Activated T-cell treated with anti-CD3 and anti-CD28 coated beads for 24 hours (primary cell): ENCODE measurements at places on chromosomes 16 and 17.

GRCh38 chr16:58413359-58413758 is 21.1 kb downstream of the GINS3 start:
- DNase-seq = no peak

GRCh38 chr17:66684261-66684660 is 150.7 kb upstream of the CACNG5 start:
- no peak for DNase-seq

DNA sequence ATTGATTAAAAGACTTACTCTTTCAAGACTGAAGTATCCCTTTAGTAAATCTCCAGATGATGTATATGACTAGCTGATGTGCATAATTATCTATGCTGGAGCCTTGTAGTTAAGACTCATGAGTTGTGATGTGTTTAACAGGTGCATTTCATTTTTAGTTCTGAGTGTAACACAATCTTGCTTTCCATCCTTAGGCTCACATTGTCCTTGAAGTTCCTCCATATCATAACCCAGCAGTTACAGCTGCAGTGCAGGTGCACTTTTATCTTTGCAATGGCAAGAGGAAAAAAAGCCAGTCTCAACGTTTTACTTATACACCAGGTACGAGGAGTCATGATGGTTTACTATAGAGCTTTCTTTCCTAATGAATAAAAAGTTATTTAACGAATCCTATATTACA is 52.9 kb downstream of the ESRP2 start:
- no peak for DNase-seq

- no peak for DNase-seq
These were observed 24.6 kb upstream of the PHB1 start for GRCh38 chr17:49439305-49439672.

DNA sequence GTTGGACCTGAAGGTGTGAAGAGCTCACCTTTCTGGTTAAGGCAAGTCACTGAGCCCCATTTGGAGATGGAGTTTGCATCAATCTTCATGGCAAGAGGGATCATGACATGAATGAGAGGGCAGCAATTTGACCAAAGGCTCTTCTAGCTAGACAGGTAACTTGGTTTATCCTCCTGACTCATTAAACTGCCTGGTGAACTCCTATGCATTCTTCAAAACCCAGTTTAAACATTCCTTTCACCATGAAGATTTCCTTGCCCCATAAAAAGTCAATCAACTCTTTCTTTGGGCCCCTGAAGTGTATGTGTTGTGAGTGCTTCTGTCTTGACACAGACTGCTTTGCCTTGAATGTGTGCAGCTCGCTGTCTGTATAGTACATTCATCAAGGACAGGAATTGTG is 120.0 kb upstream of the FOXF1 start:
- DNase-seq = no peak

GRCh38 chr16:78519896-78520295 is 420.4 kb downstream of the WWOX start:
- DNase-seq = no peak

DNA sequence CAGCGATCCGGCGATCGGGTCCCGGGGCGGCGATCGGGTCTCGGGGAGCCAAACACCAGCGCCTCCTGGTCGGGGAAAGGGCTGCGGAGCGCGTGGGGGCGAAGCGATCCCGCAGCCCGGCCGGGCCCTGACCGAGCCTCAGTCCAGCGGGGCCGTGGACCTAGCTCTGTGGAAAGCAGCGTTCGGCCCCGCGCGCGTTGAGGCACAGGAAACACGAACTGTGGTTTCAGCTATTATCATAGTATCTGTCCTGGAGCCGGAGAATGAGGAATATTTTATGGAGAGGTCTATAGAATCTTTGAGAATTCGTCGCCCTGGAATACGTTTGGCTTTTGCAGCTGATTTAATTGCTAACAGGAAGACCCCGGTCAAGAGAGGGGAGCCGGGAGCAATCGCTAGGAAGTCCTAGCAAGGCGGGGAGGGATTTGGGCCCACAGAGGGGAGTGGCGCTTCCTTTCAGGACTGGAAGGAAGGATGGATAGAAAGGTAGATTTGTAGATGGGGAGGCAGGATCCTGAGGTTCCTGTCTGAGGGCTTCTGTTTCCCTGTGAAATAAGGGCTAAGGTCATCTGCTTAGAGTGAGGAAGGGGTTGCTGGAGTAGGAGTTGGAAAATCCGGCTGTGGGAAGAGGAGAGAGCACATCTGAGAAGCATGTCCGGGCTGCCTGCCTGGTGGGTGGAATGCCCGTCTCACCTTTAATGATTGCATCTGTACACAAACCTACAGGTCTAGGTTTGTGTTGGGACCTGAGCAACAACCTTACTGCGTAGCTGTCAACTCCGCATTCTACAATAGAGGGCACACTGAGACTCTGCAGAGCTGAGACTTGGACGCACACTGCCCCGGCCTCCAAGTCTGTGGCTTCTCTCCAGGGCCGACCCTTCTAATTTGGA is 770 bp downstream of the CCNF start:
- DNase-seq = no peak

GRCh38 chr17:56471696-56472095 is 121.8 kb upstream of the NOG start:
- no peak for DNase-seq

DNA sequence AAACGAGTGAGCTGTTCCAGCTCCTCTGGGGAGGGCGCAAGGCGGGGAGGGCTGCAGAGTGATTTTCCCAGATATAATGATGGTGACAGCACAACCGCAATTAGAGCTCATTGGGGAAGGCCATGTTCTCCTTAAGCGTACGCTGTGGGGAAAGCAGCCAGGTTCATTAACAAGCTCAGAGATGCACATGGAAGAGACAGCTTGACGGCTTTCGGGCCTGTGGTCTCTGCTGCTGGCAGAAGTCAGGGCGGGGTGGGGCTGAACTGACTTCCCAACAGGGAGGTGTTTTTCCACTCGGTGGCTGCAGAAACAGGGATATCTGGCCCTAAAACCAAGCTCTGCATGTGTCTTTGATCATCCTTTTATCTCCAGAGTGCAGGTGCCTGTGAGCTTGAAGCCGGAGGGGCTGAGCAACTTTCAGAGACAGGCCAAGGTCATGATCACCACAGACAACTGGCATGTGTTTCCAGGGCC is 24.0 kb upstream of the CACNG1 start:
- DNase-seq = no peak

GRCh38 chr17:43576563-43577229 is 30.6 kb upstream of the ETV4 start:
- peak; percentile 54 for DNase-seq

DNA sequence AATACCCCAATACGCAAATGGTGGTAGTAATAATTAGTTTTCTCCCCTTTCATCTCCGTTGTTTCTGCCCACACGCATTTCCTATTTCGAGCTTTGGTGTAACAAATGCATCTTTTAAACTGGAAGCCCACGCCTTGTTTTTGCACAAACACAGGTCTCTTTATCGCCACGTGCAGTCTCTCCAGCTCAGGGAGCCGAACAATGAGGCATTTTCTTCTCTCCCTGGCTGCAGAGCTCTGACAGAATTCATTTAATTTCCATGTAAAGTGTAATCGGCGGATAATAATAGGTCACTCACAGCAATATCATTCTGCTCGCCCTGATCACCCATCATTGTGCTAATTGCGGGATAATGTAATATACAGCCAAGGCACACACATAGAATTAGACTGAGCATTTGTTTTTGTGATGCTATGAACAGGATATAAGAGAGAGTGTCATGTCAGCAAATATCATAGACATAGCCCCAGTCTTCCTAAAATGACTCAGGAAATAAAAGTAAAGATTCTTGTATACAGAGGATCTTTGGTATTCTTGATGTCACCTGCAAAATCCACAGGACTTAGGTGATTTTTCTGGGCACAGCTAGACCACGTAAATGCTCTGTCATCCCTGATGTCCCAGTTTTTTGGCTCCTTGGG is 452.6 kb upstream of the CDH11 start:
- DNase-seq = no peak

GRCh38 chr17:42422958-42423712 is at the start of gene CAVIN1:
CAVIN1 (minus strand) TSS chr17:42423256; CDS start chr17:42423097, 159 bp downstream.
- DNase-seq = no peak

DNA sequence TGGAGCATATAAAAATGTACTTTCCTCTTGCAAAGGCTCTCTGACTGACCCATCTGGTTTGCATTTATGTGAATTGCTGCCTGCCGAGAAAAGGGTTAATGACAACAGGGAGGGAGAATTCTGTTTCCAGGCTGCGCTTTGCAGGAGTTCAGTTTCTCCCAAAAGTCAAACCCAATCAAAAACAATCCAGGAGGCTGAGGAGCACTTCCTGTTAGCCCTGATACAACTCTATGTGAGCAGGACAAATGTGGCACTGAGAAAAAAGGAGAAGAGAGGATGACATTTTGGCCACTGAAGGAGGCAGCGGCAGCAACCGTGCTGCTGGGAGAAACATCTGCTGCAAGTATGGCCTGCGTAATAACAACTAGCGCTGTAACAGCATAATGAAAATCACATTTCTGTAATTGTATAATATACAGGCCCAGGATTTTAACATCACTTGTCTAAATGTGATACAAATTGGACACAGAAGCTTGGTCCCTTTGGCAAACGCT is 26.8 kb upstream of the ELAC2 start:
- no peak for DNase-seq

DNA sequence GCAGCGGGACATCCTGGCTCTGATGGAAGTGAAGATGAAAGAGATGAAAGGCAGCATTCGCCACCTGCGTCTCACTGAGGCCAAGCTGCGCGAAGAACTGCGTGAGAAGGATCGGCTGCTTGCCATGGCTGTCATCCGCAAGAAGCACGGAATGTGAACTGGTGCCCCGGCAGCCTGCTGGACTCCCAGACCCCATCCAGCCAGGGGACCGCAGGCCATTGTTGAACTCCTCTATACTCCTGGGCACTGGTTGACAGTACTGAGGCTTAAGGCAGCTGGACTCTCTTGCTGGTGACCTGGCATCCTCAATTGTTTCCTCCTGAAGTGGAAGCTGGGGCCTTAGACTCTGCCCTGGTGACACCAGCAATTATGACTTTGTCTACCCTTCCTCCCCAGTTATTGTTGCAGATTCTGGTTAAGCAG is 1.2 kb downstream of the THAP11 start:
- no peak for DNase-seq

DNA sequence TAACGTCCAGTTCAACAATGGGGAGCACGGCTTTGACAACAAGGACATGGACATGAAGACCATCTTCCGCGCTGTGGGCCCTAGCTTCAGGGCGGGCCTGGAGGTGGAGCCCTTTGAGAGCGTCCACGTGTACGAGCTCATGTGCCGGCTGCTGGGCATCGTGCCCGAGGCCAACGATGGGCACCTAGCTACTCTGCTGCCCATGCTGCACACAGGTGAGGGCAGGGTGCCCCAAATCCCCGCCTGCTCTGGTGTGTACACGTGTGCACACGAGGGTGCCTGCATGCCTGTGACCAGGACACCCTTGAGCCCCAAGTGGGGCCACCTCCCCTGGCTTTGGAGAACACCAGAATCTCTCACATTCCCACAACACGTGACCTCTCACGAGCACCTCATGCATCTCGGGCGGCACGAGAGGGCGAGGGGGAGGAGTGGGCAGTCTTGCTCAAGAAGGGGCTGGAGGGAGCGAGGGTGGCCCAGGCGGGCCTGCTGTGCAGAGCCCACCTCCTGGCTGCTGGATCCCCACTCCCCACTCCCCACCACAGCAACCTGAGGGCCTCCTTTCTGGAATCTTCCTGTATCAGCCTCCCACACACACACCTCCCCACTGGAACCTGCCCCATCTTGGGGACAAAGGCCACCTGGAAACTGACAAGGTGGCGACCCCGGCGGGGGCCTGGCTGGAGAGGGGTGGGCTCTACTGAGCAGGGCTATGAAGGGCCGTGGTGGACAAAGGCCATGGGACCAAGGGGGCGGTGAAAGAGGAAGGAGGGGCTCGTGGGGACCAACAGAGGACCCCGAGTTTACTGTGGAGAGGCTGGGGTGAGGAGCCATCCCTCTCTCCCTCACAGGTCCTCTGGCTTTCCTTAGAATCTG is 6.5 kb downstream of the ENPP7 start:
- DNase-seq = no peak

DNA sequence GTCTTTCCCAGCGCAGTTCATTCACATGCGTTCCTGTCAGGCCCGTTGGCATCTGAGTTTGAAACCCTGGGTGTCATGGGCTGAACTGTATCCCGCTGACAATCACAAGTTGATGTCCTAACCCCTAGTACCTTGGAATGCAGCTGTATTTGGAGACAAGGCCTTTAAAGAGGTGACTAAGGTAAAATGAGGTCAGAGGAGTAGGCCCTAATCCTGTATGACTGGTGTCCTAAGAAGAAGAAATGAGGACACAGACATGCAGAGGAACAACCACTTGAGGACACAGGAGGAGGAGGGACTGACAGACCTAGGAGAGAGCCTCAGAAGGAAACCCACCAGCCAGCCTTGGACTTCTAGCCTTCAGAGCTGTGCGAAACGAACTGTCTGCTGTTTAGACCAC is 33.1 kb downstream of the TRPV2 start:
- DNase-seq = no peak

DNA sequence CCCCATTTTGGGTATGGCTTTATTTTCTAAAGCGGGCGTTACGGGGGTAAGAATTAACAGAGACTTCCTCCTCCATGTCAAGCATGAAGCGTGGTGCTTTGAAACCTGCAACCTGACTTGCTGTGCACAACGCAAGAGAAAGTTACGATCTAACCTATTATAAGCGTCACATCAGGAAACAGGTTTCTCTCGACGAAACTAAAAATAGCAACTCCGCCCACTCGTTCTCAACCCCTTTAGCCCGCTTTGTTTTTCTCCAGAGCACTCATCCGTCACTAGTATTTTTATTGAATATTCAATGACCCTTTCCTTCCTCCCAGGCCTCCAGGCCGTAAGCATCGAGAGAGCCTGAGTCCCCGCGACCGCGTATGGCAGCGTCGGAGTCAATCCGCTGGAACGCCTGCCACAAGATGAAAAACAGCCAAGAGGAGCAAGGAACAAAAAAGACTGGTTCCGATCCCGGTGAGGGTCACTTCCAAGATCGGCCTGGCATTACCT is 555 bp downstream of the NUP88 start:
- DNase-seq = peak; percentile 69

DNA sequence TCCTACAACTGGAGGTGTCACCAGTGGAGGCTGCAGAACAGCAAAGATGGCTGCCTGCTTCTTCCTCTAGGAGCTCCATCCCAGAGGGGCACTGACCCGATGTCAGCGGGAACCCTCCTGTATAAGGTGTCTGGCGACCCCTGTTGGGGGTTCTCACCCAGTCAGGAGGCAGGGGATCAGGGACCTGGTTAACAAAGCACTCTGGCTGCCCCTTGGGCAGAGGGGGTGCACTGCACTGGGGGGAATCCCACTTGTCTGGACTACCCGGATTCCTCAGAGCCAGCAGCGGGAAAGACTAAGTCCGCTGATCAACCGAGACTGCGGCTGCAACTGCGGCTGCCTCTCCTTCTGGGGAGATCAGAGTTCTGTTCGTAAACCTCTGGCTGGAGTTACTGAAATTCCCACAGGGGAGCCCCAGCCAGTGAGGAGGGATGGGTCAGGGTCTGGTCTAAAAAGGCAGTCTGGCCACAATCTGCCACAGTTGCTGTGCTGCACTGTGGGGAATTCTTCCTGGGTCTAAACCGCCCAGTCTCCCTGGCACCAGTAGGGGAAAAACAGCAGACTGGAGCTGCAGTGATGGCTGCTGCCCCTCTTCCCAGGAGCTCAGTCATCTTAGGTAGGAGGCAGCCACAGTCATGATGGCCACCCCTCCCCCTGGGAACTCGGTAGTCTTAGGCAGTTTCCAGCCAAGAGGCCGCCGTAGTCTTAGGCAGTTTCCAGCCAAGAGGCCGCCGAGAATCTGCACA is 213.4 kb downstream of the CYB561 start:
- DNase-seq = no peak

GRCh38 chr16:25060920-25061319 is 45.8 kb upstream of the ARHGAP17 start:
- no peak for DNase-seq

- DNase-seq = no peak
These were observed 976 bp downstream of the CCL3L1 start for GRCh38 chr17:36195434-36196130.

GRCh38 chr17:33328129-33328528 is 35.0 kb upstream of the ASIC2 start:
- DNase-seq = no peak
